ENCODE measurements at places on chromosomes 2 and 18.

DNA sequence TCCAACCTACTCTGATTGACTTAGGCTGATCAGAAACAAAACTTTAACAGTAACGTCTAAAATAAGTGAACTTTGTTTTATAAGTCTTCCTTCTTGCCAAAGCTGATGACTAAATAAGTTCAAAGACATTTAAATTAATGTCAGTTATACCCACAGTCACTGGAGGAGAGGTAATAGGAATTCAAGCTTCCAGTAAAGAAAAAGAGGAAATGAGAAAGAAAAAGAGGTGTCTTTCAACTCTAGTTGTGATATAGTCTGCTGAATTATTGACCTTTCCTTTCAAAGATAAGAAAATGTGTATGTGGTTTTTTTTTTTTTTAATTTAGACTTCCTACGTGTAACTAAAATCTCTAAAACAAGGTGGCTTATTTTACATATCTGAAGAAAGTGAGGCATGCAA is 191.5 kb downstream of the SLC8A1 start:
- DNase-seq = no peak

DNA sequence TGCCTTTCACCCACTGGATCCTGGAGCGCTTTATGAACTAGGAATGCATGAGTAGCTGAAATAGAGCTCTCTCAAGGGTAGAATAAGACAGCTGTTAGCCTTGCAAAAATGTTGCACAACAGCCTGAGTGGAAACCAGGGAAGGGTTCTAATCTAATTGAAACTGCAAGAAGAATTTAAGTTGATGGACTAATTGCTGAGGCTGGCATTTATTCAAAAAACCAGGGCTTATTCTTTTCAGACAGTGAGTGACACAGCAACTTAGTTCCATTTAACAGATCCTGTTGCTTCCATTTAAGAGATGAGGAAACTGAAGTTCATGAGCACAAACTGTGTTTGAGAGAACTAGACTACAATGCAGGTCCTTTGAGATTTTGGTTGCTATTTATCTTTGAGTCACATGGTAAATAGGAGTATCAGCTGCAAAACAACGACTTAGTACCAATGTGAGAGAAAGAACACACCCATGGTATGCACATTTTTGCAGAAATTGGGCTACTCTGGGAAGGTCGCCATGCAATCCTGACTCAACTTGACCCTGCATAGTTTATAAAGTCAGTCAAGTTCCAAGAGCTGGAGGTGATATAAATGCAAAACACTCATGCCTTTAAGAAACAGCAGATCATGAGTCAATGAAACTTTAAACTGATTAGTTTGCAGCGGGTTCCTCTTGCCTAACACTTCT is 76.4 kb upstream of the PARD3B start:
- no peak for DNase-seq

DNA sequence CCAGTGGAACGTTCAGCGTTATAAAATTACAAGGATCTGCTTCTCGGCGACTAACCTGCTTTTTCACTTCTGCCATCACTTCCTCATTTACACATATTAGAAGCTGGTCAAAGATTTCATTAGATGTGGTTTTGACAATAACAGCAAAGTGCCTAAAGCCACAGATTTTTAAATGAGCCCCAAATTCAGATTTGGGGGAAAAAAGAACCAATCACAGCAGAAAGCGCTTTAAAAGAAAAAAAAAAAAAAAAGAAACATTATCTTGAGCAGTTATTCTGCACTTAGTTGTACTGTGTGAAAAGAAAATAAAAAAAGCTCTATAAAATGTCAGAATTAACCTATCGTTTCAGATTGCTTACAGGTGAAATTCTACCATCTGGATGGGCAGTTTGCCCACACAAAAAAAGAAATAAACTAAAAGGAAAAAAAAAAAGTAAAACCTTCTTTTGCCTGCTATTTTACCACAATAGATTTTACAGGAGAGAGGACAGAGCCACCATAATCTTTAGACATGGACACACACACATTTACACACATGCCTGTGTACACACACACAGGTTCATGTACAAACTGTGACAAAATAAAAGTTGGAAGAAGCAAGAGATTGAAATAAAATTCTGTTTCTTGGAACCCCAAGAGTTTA is 167.2 kb downstream of the TCF4 start:
- DNase-seq = no peak

GRCh38 chr2:100240386-100240785 is 81.9 kb downstream of the LONRF2 start:
- no peak for DNase-seq

- DNase-seq = peak; percentile 16
These were observed 7.1 kb upstream of the UPP2 start for GRCh38 chr2:158094487-158095092.

GRCh38 chr2:32783933-32784332 is 156.1 kb downstream of the TTC27 start:
- no peak for DNase-seq

GRCh38 chr18:61308004-61308403 is 25.2 kb upstream of the CDH20 start:
- no peak for DNase-seq

DNA sequence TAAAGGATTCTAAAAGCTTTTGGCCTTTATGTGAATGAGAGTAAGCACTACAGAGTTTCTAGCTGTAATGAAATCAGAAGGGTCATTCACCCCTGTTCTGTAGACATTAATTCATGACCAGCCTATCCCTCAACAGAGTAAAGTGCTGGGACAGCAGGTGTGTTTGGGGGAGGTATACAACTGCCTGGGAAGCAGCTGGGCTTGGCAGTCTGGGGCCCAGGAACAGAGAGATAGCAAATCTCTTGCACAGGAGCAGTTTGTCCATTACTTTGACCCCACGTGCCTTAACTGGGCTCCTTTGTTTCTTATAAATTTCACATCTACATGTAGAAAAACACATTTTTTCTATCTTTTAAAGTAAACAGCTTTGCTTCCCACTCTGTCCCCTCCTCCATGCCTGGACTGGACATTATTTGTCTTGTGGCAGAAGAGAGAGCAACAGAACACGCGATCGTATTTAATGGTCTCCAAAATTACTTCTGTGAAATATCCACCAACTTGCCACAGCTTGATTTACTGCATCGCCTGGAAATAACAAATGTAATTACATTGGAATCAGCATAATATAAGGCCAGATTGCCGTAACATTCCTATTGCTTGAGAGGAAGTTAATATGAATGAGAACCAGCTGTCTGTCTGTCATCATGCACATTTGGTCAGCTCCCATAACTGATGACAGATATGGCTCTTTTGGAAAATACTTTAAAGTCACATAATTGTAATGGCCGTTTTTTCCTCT is 263.8 kb downstream of the RBM43 start:
- no peak for DNase-seq

DNA sequence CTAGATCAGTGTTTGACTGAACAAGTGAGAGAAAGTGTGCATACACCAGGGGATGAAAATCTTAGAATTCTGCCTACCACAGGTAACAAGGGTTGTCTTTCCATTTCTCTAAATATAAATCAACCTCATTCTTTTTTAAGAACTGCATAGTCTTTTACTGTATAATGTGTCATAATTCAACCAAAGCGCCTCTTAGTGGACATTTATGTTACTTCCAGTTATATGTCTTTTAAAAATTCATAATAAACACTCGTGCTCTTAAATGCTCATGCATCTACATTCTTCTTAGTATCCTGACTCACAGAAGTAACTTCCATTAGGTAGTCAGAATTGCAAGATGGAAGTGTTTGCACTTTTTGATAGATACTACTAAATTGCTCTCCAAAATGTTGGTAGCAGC is 76.2 kb downstream of the CHRNA1 start:
- no peak for DNase-seq

- DNase-seq = no peak
These were observed 89.1 kb downstream of the MAIP1 start for GRCh38 chr2:200044453-200044852.

- no peak for DNase-seq
These were observed 83.6 kb downstream of the ATAD2B start for GRCh38 chr2:23843051-23843976.

DNA sequence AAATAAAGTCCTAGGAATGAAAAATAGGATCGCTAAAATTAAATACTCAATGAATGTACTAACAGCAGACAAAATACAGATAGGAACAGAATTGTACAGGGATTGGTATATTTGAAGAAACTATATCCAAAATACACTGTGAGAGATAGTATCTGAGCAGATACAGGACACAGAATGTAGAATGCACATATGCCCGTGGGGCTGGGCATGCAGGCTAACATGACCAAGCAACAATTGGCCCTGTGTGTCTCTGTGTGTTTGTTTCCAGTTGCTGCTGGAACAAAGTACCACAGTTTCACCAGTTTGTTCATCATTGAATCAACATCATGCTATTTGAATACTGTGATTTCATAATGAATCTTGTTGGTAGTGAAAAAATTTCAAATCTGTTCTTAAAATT is 127.6 kb downstream of the PMAIP1 start:
- DNase-seq = no peak

DNA sequence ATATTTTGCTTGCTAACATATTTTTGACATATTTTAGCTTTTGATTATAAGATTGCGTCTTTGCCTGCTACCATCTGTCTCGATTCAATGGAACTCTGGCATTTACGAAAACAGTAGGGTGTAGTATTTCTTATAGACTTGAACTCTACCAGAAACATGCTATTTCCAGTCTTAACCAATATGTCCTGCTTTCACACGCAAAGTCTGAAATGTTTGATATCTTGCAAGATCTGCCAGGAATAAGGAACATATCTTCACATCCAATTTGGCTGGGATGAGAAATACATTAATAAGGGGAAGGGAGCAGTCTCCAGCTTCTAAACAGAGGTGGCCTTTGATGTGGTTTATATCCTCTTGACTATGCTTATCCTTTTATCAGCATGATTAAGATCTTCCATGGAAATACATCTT is 299.4 kb downstream of the ZNF521 start:
- no peak for DNase-seq

GRCh38 chr18:58337686-58338085 is 291.2 kb downstream of the ALPK2 start:
- DNase-seq = no peak

DNA sequence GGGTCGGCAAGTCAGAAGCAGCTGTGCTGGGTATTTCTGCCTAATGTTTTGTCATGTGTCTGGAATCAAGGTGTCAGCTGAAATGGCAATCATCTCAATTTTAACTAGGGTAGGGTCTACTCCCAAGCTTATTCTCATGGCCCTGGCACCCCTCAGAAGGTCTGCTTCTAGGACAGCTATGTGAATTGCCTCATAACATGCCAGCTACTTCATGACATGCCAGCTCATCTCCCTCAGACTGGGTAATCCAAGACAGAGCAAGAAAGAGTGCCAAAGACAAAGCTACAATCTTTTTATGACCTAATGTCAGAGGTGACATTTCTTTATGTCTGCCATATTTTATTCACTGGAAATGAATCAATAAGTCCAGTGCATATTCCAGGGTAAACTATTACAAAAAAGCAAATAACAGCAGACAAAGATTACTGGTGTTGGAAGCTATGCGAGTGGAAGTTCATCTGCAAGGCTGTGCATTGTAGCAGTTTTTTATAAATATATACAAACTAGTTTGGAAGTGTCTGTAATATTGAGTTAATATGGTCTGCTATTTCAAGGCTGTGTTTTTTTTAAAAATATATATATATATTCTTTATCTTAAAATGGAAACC is 153.3 kb downstream of the FSIP2 start:
- no peak for DNase-seq

GRCh38 chr2:20225294-20226151 is 593 bp upstream of the SDC1 start:
- DNase-seq = peak; percentile 91

- DNase-seq = no peak
These were observed 5.5 kb upstream of the REV1 start for GRCh38 chr2:99495115-99495860.

DNA sequence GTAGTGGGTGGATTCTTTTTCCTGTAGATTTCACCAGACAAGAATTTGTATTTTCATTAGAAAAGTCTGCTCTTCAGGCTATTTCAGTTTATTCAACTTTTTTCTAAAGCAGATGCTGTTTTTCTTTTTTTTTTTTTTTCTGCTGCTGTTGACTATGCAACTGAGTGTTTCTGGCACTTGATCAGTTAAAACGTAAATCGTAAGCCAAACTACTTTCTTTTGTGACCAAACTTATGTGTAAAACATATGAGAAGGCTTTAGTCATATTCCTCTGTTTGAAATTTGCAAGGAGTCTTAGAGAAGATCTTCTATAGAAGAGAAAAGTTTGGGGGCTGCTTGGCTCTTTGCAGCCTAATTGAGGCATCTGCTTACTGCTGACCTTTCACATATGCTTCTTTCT is 170.1 kb downstream of the PARD3B start:
- no peak for DNase-seq

GRCh38 chr18:8721094-8721669 is 15.8 kb downstream of the MTCL1 start:
- DNase-seq = no peak

GRCh38 chr18:55443776-55444175 is 144.2 kb downstream of the TCF4 start:
- no peak for DNase-seq

- DNase-seq = no peak
These were observed 53.2 kb upstream of the GPR45 start for GRCh38 chr2:105188343-105188742.

GRCh38 chr18:54830260-54830659 is 2.0 kb downstream of the RAB27B start:
- no peak for DNase-seq

DNA sequence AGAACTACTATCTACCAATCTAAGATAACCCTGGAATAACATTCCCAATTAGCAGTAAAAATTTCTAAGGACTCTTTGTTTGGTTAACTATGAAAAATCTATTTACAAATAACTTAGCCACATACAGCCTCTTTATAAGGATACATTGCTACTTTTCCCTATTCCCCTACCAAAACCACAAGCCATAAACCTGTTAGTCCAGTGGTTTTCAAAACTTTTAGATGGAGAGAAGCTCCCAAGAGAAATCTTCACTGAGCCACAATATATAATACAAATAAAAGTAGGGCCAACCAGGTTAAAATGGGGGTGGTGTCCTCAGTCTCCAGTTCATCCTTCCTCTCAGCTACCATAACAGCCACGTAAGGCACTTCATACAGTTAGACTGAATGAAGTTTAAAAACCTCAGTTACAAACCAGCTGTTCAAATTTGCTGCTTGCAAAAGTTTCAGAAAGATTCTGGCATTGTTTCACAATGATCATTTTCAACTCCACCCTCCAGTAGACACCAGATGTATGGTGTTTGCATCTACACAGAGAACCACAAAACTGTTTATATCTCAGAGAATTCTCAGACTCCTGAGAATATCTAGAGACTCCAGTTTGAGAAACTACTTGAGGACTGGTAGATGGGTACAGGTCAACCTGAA is 26.0 kb downstream of the SOS1 start:
- DNase-seq = no peak

- no peak for DNase-seq
These were observed 152.7 kb upstream of the HDAC4 start for GRCh38 chr2:239553376-239554000.

DNA sequence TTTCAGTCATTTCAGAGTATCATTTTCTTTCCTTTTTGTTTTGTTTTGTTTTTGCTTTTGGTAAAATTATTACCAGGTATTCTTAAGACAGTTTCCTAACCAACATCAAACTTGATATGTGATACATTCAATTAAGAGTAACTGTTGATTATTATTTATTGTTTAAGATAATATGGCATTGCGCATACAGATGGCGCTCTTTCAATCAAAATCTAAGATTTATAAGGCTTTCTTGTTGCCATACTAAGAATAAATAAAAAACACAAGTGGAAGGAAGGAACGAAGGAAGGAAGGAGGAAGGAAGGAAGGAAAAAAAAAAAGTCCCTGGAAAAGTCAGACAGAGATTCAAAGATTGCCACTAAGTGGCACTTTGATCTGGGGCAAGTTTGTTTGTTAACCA is 1308.7 kb upstream of the FAM98A start:
- no peak for DNase-seq

GRCh38 chr2:225065882-225066281 is 23.6 kb upstream of the DOCK10 start:
- no peak for DNase-seq

Data from transverse colon (tissue), 4 donors.